Activated naive CD4-positive, alpha-beta T cell treated with Interleukin-2 at 50 U/mL for 16 hours (primary cell): ENCODE measurements at places on chromosomes 6 and 20.

DNA sequence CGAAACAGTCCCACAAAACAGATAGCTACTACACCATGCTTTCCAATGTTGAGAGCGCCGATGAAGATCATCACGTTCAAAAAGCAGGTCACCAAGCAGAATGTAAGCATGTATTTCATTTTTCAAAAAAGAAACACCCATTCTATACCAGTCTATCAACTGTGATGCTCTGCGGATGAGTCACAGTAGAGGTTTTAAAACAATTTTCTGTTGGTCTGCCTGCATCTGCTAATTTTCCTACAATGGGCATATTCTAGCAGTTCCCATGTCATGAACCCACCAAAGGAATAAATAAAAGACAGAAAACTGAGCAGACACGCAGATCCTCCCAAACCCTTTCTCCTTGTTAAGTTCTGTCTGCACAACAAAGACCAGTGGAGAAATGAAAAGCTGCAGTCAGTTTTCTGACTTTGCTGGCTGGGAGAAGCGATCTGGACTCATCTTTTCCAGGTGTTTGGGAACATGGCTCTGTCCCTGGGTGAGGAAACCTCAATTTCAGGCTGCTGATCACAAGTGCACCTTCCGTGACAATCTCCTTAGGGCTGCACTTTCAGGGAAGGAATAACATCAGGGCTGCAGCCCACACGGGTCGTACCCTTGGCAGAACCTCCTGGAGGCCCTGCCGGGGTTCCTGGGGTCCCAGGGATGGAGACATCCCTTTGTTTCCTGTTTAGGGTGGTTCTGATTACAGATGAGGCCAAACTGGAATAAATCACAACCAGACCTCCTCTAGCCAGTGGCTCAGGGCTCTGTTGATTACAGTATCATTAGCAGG lies 200.1 kb downstream of the BMP7 start:
- DNase-seq, result no peak

DNA sequence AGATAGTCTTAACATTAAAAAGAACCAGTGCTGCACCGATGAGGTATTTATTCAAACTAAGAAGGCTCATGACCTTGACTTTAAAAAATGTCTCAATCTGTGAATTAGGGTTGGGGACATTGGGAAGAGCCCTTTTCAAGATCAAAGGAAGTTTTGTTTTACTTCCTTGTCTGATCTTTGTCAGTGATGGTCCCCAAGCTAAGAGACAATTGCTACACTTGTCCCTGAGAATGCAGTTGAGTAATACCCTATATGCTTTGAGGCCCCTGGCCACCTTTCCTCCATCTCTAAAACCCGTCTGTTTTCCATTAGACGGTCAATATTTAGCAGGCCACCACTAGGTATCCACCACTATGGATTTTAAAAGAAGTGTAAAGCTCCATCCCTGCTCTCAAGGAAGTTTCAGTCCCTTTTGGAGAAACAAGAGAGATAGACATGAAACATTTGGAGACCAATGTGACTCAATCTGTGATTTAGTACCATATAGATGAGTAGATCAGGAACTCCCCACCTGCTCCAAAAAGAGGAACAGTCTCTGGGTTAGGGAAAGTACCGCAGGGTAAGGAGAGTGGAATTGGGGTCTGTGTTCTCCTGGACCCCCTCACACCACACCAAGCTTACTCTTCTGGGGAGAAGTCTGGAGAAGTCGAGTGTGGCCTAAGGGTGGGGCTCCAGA lies 99.1 kb upstream of the ISM1 start:
- DNase-seq, result no peak

DNA sequence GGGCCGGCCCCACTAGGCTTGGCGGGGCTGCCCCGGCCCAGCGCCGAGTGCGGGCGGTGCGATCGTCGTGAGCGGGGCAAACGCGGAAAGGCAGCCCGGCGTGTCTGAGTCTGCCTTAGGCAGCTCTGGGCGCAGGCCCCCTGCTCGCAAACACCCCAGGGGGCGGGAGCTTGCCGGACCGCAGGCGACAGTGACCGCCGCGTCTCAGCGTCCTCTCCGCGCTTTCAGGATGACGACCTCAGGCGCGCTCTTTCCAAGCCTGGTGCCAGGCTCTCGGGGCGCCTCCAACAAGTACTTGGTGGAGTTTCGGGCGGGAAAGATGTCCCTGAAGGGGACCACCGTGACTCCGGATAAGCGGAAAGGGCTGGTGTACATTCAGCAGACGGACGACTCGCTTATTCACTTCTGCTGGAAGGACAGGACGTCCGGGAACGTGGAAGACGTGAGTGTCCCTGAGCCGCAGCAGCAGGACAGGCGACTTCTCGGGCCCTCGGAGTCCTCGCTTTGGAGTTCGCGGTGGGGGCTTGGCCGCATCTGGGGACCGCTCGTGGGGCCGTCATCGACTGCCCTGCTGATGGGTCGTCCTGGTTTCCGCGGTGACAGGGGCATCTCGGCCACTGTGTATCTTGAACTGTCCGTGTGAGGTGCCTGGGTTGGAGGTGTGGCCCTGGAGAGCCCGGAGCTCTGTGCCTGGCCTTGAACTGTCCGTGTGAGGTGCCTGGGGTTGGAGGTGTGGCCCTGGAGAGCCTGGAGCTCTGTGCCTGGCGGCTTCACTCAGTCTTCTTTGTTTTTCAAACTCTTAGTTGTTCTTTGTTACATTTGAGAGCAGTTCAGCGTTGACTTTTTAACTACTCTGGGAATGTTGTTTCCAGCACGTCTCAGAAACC lies 786 bp downstream of the ADRM1 start:
- DNase-seq, result no peak

- DNase-seq, result no peak
Observed at GRCh38 chr6:157708933-157709332, 114.1 kb upstream of the SNX9 start.

DNA sequence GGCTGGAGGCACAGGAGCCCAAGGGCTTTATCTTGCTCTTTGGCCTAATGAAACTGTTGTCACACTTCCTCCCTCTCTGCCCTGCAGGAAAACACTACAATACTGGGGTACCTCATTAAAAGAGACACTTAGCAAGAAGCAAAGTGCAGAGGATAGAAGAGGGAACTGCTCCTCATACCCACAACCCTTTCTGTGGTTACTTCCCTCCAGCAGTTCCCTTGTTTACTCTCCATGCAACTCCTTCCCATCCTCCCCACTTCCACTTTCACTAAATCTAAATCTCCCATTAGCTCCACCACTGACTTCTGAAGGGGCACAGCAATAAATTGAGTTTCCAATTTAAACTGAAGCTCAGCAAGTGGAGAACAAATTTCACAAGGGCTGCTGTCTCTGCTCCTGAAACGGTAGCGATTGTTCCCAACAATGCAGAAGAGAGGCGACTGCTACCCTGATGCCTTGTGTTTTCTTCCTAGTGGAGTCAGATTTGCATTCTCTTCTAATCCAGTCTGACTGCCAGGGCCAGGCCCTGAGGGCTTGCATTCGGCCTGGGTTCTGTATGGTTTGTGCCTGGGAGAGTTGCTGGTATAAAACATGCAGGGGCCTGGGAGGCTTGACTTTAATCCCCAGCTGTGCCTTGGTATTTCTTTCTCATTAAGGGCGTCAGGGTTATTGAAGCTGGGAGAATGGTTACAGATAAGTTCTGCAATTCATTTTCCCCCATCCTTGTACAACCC lies 454.7 kb downstream of the TFAP2B start:
- no peak for DNase-seq

DNA sequence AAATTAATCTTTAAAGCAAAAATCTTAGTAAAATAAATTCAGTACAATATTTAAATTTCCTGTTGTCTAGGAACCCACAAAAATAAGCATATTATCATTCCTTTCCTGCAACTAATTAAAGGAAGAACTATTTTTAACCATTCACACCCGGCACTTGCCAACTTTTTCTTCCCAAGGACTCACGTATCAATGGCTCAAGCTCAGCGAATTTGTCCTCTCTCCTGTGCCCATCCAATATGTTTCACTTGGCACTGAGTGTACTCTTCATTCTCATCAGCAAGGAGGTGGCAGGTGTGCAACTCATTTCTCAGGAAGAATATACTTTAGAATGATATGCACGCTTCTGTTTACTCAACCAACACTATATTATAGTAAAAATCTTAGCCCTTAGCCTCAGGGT lies 419.4 kb downstream of the C6orf118 start:
- no peak for DNase-seq

DNA sequence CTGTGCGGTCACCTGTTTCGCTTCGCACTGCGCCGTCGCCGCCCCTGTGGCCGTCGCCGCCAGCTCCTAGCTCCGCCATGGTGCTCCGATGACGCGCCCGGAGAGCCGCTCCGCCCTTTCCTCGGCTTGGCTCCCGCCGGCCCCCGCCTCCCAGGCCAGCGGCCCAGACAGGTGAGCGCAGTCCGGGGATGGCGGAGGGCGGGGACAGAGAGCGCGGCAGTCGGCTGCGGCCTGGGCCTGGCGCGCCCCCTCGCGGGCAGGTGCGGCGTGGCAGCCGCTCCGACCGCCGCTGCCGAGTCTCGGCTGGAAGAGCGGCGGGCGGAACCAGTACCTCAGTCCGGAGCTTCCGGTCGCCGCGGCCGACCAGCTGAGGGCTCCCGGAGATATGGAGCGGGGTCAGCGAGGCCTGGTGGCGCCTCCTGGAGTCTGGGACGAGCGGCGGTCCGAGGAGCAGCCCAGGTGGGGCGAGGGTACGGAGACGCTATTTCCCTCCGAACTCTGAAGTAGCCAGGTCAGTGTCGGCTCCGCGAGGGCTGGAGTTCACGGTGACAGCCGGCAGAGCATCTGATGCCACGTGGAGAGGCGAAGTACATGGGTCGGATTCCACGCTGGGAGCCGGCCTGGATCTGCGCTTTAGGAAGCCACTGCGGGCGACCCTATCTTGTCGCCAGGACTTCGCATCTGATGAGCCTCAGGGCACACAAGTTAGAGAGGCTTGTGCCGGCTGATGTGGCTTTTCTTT lies at the start of gene MAP7:
Gene MAP7, minus strand, starts transcription at position 93 of the 742 bp plus-strand sequence. Its CDS starts 14 bp downstream, at position 79.
- peak; percentile 68 for DNase-seq

- no peak for DNase-seq
Observed at GRCh38 chr6:33628401-33628964, 7.4 kb downstream of the ITPR3 start.

DNA sequence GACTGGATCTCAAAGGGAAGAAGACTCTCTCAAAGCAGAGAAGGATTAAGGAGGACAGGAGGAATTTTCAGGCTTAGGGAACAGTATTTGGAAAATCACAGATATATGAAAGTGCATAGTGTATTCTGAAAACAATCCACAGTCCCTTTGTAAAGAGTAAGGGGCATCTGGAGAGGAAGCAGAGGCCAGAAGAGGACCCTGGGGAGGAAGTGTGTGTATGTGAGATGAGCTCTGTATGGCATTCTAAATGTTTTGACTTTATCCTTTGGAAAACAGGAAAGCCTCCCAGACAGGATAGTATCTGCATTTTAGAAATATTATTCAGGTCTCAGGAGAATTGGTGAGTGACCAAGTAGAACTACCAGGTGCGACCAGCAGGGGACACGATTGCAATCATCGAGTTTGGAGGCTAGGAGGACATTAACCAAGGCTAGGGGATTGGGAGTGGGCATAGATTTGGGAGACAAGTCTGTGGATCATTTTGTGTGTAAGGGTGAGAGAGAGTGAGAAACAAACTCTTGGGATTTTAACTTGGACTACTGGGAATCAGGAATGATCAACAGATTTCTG lies 38.3 kb upstream of the FAM184A start:
- DNase-seq, result no peak
